ENCODE measurements at places on chromosomes 12 and 14.

DNA sequence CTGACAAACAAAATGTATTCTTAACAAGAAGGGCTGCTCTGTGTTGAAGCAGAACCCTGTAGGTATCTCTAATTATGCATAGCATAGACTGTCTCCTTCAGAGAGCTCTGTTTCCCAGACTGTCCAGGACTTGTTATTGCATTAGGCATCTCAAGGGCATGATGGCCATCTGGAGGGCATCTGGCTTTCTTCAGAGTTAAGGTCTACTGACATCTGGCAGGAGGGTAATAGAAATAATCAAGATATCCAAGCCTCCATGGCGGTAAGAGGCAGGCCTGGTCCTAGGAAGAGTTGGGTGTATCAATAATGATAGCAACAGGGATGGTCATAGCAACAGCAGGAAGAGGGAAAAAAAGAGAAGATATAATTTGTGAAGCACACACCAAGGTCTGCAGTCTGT lies 161.2 kb downstream of the TTC8 start:
- no peaks in the 10 kb centered on the region for H3K36me3 ChIP-seq
- no peak for DNase-seq
- no peak overlapping the region for H3K4me3 ChIP-seq
- H3K27ac ChIP-seq, result no peak overlapping the region

DNA sequence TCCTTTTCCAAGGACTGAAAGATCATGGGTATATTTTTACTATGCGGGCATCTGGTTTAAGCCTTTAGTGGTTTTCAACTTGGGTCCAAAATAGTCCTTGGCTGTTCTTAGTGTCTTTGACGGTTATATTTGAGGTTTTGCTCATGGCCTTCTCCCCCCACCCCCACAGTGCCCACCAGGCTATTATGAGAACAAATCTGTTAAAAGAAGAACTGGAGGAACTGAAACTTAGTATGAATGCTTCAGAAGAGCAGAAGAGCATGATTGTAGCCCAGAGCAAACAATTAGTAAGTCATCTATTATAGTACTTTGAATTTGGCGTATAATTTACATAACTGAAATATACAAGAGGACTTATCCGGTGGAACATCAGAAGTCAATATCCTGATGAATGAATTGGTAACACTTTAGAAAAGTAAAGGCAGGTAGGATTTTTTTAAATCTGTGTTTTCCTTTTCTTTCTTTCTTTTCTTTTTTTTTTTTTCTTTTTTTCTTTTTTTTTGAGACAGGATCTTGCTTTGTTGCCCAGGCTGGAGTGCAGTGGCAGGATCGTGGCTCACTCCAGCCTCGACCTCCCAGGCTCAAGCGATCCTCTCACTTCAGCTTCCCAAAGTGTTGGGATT lies 71.8 kb upstream of the BCAT1 start:
- H3K27ac ChIP-seq, result no peak overlapping the region
- DNase-seq, result no peak
- no peak overlapping the region for H3K4me3 ChIP-seq

- no peaks in the 10 kb centered on the region for H3K27me3 ChIP-seq
- H3K36me3 ChIP-seq, result no peaks in the 10 kb centered on the region
- DNase-seq, result no peak
- no peaks in the 10 kb centered on the region for H3K4me1 ChIP-seq
Observed at GRCh38 chr12:126093908-126094307, 1028.7 kb downstream of the AACS start.

DNA sequence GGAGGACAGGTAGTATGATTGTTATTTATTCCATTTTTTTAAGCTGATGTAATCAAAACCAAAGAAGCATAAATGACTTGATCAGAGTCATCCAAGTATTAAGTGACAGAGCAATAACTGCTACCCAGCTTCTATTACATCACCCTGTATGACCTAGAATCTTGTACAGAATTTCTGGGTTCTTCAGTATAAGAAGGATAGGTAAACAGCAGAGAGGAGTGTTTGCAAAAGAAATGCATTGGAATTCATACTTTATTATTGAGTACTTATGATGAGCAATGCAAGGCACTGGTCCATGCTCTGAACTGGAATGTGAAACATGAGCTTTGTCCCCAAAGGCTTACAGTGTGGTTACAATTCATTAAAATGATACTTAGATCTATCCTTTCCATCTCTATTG lies 916.8 kb downstream of the DIO2 start:
- no peaks in the 10 kb centered on the region for H3K27me3 ChIP-seq
- H3K27ac ChIP-seq, result no peak overlapping the region
- no peaks in the 10 kb centered on the region for H3K4me1 ChIP-seq

- H3K27ac ChIP-seq, result no peak overlapping the region
- H3K27me3 ChIP-seq, result no peaks in the 10 kb centered on the region
- no peak overlapping the region for H3K4me3 ChIP-seq
- H3K4me1 ChIP-seq, result no peaks in the 10 kb centered on the region
- no peaks in the 10 kb centered on the region for H3K36me3 ChIP-seq
Observed at GRCh38 chr12:40156021-40156764, 50.3 kb upstream of the SLC2A13 start.

All from ovary (tissue), 10 donors.